ENCODE measurements at places on chromosomes 6 and 20.

- DNase-seq = no peak
These were observed 35.2 kb downstream of the NDUFAF5 start for GRCh38 chr20:13819885-13820645.

- no peak for DNase-seq
These were observed 26.8 kb upstream of the DNAAF9 start for GRCh38 chr20:3434232-3434631.

GRCh38 chr6:168247443-168248147 is 72.0 kb downstream of the DACT2 start:
- DNase-seq = no peak

DNA sequence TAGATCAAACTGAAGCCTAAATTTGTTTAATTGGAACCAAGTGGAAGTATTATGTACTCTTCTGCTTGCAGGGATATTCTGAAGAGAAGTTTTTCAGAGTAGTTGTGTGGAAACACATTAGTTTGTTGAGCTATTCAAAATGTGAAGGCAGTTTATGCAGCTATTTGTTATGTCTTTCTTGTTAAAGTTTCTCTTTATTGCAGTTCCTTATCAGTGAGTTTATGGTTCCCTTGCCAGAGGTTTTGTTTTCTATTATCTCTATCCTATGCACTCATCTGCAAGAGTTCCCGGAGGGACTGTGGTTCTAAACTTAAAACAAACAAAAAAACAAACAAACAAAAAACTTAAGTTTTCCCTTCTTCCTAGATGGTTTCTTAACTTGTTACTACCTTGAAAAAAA is 143.7 kb upstream of the SLC22A16 start:
- no peak for DNase-seq

DNA sequence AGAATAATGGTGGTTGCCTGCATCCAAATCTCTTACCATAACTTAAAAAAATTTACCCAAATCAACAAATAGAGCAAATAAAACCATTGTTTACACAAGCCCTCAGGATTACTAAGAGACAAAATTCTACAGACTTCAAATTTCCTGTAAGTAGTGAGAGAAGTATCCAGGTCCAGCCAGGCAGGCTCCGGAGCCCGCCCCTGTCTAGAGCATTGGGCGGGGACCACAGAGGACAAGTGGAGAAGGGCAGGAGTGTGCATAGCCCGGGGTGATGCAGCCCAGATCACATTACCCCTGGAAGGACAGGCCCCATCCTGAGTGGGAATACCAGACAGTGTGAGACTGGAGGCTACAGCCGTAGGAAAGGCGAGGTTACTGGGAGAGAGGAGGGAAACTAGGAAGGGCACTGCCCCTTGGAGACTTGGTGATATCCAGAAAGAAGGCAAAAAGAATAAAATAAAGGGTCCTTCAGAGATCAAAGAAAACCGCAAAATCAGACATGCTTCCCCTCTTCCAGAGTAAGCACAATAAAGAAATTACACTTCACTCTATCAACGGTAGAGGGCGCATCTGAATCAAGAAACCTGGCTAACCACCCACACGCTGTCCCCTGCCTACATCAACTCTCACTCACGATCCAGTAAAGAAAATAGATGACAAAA is 26.6 kb downstream of the RIN2 start:
- DNase-seq = no peak

DNA sequence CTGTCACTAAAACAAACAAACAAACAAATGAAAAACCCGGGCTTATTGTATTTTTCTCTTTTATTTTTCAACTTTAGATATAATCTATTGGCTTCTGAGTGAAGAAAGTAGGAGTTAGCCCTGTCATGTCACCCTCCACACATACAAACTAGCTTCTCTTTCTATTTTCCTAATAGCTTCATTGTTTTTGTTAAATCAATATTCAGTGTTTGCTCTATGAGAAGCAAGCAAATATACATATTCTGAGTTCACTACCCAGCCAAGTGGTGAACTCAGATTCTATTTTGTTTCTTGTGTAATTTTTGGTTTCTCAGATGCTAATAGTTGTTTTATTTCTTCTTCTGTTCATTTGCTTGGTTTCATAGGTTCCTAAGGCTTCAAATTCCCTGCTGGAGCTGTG is 66.4 kb downstream of the SNRNP48 start:
- DNase-seq = no peak

- DNase-seq = no peak
These were observed 338.4 kb downstream of the THBS2 start for GRCh38 chr6:168915242-168915641.

Data from stimulated activated CD4-positive, alpha-beta T cell treated with anti-CD3 and anti-CD28 coated beads, Interleukin-4, amount 100 ng/mL, for 4 hours (primary cell).